ENCODE measurements at places on chromosomes 2 and 18.

DNA sequence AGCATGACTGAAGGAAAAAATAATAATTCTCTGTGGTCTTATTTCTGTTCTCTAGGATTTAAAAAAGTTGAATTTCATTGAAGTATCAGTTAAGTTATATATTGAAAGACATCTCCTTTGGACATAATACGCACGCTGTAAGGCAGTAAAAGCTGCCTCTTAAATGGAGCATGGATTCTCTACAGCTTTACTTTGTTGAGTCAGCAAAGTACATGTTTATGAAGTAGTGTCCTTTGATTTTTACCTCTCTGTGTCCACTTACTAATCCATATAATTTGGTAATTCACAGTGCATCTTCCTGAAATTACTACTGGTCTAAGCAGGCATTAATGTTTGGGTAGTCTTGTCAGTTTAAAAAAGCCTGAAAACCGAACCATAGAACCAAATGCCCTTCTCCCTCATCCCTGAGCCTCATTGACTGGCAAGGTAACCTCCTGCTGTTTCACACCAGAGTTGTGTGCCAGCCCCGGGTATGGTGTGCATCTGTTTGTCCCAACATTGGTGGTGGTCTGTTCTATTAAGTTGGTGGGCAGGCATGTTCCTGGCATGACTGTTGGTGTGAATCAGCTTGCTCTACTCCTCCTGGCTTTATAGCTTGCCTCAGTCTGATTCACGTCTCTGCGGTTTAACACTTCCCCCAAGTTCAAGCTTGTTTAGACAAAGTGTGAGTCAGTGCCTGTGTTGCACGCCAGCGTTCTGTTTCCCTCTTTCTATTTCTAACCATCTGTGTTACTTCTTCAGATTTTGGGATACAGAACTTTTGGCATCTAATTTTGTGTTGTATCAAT lies 71.0 kb upstream of the ITM2C start:
- DNase-seq, result peak; percentile 90

GRCh38 chr18:63183378-63183777 lies 136.2 kb downstream of the BCL2 start:
- no peak for DNase-seq

- DNase-seq, result no peak
Measured at GRCh38 chr2:3612639-3613523, 18.0 kb downstream of the COLEC11 start.

DNA sequence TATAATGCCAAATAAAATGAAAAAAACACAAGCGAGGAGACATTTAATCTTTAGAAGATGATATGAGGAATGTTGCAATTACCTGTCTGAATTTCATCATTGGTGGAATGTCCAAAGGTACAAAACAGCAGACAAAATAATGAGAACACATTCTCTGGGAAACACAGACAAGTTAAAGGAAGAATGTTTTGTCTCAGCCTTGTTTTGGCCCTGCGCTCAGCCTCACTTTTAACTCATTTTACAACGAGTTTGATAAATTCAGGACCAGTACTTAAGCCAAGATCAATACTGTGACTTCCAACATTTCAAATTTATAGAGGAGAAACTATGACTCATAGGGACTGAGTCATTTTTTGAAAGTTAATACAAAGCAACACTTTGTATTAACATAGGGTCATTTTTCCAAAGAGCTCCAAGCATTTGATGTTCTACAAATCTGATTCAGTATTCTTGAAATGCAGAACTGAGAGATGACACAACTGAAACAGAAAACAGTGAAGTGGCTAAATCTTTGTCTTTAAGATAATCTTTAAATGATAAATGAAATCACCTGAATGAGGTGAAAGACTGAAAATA lies 833.2 kb upstream of the CHAC2 start:
- peak; percentile 6 for DNase-seq

GRCh38 chr2:7567646-7568045 lies 650.4 kb downstream of the RNF144A start:
- DNase-seq, result no peak

- DNase-seq, result no peak
Measured at GRCh38 chr2:72994991-72995380, 76.5 kb downstream of the SFXN5 start.

DNA sequence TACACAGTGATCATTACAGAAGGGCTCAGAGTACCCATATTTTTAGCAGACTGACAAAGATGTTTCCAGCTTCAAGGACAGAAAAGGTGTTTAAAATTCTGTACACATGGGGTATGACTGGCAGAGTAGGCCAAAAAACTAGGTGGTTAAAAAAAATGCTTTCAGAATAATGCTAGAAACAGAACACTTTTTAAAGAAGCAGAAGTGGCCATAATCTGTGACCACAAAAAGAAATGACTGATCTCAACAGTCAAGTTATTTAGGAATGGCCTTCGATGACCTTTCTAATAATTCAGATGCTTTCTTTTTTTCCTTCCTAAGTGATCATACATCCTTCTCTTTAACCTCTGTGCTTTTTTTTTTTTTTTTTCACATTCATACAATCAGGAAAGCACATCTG lies 4.1 kb upstream of the AQP4 start:
- DNase-seq, result no peak

DNA sequence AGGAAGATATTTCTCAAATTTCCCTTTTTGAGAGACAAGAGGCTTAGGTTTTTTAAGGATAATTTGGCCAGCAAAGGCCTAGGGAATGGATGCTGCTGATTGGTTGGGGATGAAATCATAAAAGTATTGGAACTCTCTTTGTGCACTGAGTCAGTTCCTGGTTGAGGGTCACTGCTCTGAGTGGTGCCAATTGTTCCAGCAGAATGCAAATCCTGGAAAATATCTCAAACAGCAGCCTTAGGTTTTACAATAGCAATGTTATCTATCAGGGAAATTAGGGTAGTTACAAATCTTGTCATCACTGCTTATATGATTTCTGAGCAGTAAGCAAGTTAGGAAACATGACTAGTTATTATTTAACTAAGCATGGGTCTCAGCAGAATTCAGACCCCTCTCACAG lies 96.2 kb downstream of the RAD51AP2 start:
- DNase-seq, result no peak

DNA sequence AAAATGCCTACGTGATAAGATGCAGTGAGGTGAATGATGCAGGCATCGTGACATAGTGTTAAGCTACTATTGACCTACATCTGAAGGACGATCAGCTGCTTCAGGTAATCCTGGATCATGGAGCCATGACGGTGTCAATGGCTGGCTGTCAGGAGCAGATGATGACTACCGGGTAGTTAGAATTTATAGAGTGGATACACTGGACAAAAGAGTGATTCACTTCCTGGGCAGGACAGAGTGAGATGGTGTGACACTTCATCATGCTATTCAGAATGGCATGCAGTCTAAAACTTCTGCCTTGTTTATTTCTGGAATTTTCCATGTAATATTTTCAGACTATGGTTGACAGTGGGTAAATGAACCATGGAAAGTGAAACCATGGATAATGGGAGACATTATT lies 29.5 kb downstream of the METTL8 start:
- peak; percentile 57 for DNase-seq

DNA sequence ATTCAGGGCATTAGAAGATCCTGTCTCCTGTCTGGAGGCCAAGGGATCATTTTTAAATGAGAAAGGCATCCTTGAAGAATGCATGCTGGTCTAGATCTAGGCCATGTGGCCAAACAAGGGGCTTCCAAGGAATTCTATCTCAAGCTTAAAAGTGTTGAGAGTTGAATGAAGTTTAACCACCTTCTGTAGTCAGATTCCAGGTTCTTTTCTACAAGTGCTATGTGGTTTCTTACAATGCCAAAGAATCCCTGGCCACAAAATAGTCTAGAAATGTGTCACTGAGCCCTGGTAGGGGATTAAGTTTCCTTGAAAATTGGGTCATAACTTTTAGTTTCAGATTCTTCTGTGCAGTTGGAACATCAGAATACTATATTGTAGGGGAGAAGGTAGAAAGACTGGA lies 640.7 kb upstream of the ACVR2A start:
- DNase-seq, result peak; percentile 69

DNA sequence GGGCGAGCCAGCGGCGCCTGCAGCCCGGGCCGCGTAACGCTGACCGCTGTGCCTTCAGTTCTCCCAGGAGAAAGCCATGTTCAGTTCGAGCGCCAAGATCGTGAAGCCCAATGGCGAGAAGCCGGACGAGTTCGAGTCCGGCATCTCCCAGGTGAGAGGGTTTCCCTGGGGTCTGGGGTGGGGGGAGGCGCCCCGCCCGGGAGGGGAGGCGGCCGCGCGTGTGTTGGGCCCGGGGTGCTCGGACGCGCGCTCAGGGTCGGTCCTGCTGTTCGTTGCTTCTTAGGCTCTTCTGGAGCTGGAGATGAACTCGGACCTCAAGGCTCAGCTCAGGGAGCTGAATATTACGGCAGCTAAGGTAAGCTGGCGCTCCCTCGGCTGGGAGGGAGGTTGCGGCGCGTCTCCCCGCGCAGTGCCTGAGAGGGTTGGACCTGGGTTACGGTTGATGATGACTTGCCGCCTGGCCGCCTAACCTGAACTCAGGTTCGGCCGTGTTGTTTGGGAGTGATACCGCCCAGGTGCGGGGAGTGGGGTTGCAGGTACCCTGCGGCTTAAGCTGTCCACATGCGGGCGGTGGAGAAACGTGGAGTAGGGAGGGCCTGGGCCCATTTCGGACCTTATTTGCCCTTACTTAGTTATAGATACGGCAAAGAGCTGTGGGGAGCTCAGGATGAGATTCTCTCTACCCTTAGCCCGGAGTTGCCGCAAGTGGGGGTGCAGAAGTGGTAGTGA lies 638 bp downstream of the RPS7 start:
- DNase-seq, result peak; percentile 45

DNA sequence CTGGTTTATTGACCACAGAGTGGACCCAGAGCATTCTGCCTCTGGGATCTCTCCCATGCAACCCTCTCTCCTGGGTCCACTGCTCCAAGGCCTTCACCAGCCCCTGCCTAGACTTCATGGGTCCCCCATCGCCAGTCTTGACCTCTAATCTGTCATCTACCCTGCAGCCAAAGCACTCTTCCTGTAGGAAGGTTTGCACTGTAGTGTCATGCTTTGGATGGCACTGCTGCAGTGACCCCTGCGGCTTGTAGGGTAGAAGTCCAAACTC lies 41.7 kb downstream of the MYO7B start:
- no peak for DNase-seq

GRCh38 chr2:121197369-121198091 lies 87.5 kb downstream of the TFCP2L1 start:
- peak; percentile 83 for DNase-seq

- no peak for DNase-seq
Measured at GRCh38 chr2:63837036-63837594, 4.6 kb upstream of the UGP2 start.

- DNase-seq, result no peak
Measured at GRCh38 chr18:22098563-22098989, 70.8 kb upstream of the GATA6 start.

DNA sequence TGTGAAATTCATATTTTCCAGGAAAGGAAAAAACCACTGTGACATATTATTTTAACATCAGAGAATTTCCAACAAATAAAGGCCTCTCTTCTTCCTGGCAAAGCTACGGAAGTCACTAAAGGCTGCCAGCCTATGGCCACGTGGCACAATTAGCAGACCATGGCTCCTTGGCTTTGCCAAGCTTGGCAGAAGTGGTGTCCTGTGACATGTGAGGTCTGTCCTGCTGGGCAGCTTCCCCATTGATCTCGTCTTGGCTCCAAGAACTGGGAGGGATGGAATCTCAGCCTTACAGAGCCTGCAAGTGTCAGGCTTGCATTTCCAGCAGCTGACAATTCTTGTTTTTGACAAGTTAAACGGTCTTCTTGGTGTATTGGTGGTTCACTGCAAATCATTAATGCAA lies 226.9 kb upstream of the THSD7B start:
- DNase-seq, result no peak

DNA sequence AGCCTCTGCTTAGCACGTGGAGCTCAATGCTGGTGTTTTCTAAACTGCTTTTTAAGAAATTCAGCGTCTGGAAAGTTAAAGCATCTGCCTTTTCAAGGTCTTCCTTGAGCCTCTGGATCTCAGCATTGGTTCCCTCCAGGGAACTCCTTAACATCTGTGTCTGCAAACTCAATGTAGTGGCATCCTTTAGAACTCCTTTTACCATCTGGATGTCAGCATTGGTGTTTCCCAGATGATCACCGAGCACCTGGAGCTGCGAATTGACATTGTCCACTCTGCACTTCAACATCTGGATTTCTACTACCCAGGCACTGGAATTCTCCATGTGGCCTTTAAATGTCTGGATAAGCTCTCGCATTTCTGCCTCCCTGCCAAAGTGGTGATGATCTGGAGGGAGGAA lies 3.7 kb downstream of the CLEC4F start:
- DNase-seq, result no peak

- peak; percentile 56 for DNase-seq
Measured at GRCh38 chr2:99648178-99648844, 158.5 kb upstream of the REV1 start.

- DNase-seq, result peak; percentile 66
Measured at GRCh38 chr2:238868067-238868524, 20.2 kb downstream of the TWIST2 start.

DNA sequence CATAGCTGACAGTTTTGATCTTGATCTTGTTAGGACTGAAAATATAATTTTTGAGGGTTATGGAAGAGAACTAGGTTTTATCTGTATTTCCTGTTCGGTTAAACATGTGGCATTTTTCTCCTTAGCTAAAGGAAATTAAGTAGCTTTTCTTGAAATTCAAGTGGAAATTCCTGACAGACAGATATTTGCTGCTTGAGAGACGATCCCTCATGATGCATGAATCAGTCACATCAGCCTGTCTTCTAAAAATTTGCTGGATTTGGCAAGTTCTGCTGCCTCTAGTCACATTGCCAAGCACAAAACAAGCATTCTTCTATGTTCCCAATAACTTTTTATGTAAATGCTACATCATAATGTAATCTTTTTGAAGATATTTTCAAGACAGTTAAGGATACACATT lies 201.8 kb upstream of the ATP5MC3 start:
- no peak for DNase-seq

DNA sequence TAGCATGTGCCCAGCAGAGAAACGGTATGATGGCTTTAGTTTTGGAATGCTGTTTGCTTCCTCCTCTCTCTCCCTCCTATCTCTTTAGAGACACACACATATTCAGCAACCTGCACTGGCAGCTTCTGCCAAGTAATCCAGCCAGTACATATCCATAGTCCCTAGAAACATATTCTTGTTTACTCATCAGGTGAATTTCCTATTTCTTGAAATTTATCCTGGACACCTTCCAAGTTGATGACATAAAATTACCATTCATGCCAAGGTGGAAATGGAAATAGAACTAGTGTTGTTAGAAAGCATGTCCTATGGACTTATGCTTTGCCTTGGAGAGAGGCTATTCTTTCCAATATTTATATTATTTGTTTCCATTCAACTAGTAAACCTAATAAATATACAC lies 50.9 kb upstream of the RGPD4 start:
- no peak for DNase-seq

GRCh38 chr18:57441071-57441794 lies 6.1 kb downstream of the ONECUT2 start:
- DNase-seq, result no peak

GRCh38 chr18:70455731-70456130 lies 166.9 kb downstream of the SOCS6 start:
- DNase-seq, result no peak
